Right atrium auricular region (tissue), 2 donors: ENCODE measurements at places on chromosomes 7 and 10. TPM values are rescaled to one million over a fixed set of nuclear protein-coding genes. Genes with fewer than 3 reads are reported as not detected.

EPDR1 gene
- 36.3 TPM for total RNA-seq

ABCB1 gene
- total RNA-seq: 3.0 TPM

DMBT1 gene
- total RNA-seq: 0.08 TPM

TMEM273 gene
- total RNA-seq: 14.8 TPM

PIK3CG gene
- 0.82 TPM for total RNA-seq

GTF2IRD1 gene
- total RNA-seq: 15.6 TPM

NPFFR1 gene
- total RNA-seq: 0.47 TPM

BLNK gene
- 0.39 TPM for total RNA-seq
